ENCODE measurements at places on chromosomes 13 and 19.

GRCh38 chr13:110289174-110289573 lies 17.8 kb downstream of the COL4A1 start:
- no peak for DNase-seq

DNA sequence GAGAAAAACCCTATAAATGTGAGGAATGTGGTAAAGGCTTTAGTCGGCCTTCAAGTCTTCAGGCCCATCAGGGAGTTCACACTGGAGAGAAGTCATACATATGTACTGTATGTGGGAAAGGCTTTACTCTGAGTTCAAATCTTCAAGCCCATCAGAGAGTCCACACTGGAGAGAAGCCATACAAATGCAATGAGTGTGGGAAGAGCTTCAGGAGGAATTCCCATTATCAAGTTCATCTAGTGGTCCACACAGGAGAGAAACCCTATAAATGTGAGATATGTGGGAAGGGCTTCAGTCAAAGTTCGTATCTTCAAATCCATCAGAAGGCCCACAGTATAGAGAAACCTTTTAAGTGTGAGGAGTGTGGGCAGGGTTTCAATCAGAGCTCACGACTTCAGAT lies 11.7 kb downstream of the ZNF226 start:
- no peak for DNase-seq

GRCh38 chr13:64697226-64697625 lies 2532.9 kb downstream of the PCDH9 start:
- DNase-seq: no peak

DNA sequence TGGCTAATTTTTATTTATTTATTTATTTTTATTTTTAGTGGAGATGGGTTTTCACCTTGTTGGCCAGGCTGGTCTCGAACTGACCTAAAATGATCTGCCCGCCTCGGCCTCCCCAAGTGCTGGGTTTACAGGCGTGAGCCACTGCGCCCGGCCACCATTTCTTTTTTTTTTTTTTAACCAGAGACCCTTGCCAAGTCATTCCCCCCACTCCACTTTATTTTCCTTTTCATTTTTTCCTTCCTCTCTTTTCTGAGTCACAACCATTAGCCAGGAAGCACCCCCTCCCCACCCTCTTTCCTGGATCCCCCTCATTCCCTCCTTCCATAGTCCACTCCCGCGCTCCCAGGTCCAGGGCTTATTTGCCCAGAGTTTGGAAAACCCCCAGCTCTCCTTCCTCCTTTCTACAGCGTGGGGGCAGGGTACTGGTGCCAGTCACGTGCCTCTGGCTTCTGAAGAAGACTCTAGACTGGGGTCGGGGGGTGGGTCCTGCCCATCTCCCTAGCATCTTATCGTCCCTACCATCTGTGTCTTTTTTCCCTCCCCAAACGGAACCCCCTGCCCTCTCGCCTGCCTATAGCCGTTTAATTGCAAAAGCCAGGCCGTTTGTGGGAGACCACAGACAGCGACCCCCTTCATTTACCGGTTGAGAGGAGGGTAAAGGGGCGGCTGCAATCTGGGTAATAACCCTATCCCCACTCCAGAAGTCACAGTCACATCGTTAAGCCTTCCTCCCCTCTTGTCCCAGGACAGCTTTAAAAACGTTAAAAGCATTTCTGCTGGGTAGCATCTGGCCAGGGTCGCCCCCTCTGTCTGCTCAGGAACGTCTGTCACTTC lies 1.1 kb upstream of the CALR start:
- DNase-seq: no peak

- no peak for DNase-seq
Observed at GRCh38 chr13:25775986-25776385, 275.8 kb downstream of the SHISA2 start.

GRCh38 chr13:22108283-22108942 lies 437.5 kb downstream of the FGF9 start:
- DNase-seq: no peak

GRCh38 chr13:52848455-52849195 lies at the start of gene PCDH8:
TSS of gene PCDH8 (minus strand) at chr13:52848640. CDS start at chr13:52848436, 204 bp downstream.
- no peak for DNase-seq

DNA sequence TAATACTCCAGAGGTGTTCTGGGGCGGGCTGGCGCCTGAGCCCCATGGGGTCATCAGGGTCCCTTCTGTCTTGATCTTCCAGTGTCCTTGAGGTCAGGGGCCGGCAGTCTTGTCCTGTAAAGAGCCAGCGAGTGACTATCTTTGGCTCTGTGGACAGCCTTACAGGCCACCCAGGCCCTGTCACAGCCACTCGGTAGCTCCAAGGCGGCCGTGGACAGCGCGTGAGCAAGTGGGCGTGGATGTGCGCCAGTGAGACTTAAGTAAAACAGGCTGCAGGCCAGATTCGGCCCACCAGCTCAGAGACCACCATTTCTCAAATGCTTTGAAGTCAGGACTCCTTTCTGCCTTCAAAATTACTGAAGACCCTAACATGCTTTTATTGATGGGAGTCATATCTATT lies 3.7 kb downstream of the ZNF444 start:
- no peak for DNase-seq

DNA sequence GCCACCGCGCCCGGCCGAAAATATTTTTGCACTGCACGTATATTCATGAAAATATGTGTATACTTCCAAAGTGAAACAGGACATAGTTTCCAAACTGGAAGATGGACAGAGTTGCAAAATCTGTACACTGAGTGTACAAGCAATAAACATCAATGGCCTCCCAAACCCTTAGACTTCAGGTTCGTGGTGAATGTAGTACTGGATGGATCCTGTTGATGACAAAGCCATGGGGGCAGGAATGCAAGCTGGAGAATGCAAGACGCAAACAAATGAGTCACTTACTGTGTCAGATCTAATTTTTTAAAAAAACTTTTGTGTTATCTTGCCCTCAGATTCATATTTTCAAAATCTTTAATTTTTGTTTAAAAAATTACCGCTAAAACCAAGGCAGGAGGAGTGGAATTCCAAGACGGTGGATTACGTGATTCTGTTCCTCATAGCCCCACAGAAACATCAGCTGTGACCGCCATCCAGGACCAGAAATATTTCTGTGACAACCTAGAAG lies 12.7 kb upstream of the LILRA2 start:
- no peak for DNase-seq

- DNase-seq: no peak
Observed at GRCh38 chr13:55439450-55439849, 1701.3 kb upstream of the PRR20A start.

GRCh38 chr13:43239275-43239840 lies 216.0 kb downstream of the DNAJC15 start:
- DNase-seq: no peak

GRCh38 chr13:100388923-100389322 lies 199.7 kb downstream of the GGACT start:
- no peak for DNase-seq

GRCh38 chr13:23754997-23755396 lies 134.2 kb downstream of the MIPEP start:
- DNase-seq: no peak

DNA sequence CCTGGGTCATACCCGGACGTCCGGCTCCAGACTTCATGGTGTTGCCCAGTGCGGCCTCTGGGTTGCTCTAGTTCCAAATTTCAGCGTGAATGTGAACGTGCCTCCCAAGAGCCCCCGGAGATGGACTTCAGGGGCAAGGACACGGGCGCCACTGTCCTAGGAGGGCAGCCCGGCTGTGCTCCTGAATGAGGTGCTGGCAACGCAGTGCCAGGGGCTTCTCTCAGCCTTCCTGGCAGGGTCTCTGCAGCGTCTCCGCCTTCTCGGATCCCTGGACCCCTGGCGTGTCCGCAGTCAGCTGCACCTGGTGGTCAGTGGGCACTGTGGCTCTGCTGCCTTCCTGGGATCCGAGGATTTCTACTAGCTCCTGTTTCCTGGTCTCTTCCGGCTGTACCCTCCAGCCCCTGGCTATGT lies 101.7 kb upstream of the MCF2L start:
- no peak for DNase-seq

DNA sequence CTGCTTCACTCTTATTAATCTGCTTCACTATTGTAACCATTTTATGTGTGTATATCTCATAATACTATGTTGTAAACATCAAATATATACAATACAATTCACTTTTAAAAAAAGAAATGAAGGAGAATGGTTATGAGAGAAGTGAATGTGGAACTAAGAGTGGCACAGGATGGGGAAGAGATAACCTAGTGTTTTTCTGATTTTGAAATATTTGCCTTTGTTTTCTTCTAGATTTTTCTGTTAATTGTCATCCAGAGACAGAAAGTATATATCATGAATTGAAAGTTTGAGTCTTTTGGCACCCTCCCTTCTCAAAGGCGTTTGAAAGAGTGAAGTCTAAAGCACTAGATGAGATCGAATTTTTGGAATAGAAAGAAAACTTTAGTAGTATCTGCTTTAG lies 2.8 kb downstream of the DNAJC3 start:
- no peak for DNase-seq

DNA sequence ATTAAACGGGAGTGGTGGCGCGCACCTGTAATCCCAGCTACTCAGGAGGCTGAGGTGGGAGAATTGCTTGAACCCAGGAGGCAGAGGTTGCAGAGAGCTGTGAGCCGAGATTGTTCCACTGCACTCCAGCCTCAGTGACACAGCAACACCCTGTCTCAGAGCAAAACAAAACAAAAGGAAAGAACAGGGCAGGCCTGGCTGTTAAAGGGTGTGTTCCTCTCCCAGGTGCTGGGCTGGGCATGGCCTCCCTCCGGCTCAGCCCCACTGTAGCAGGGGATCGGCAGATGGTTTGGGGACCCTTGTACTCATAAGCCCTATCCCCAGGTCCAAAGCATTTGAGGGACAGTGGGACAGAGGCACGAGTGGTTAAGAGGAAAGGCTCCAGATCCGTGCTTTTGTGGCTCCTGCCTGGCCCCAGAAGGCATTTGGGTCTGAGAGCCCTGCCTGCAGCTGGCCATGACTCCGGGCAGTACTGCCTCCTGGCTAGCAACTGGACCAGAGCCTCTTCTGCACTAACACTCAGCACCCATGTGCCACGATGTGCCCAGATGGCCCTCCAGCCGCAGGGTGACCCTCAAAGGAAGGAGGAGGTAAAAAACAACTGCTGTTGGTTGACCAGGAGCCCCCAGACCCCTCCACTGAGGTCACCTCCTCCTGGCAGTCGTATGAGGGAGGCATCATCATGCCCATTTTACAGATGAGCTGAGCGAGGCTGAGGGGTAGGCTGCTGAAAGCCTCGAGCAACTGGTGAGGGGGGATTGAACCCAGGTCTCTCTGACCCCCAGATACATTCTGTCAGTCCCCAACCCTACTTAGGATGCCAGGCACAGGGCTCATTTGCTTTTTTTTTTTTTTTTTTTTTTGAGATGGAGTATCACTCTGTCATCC lies 10.0 kb downstream of the RFX1 start:
- DNase-seq: no peak

DNA sequence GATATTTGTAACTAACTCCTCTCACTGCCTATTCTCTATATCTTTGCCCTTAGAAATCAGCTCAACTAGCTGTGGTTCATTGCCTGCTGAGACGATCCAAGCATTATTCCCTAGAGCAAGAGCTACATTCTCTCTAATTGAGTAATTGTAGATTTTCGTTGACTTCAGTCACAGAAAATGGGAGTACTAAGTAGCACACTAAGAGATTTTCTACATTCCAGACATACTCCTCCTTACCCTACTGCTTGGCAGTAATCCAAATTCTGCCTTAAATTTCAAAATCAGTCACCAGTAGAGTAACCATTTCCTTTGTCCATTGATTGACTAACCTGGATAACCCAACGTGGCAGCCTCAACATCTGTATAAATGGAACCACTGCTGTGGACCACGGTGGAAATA lies 1786.8 kb downstream of the SLITRK5 start:
- DNase-seq: no peak

- no peak for DNase-seq
Observed at GRCh38 chr13:79917628-79918027, 423.3 kb downstream of the SPRY2 start.

GRCh38 chr13:106527445-106527801 lies 8.0 kb downstream of the EFNB2 start:
- no peak for DNase-seq

- DNase-seq: no peak
Observed at GRCh38 chr13:102836471-102836870, 9.4 kb upstream of the ERCC5 start.

DNA sequence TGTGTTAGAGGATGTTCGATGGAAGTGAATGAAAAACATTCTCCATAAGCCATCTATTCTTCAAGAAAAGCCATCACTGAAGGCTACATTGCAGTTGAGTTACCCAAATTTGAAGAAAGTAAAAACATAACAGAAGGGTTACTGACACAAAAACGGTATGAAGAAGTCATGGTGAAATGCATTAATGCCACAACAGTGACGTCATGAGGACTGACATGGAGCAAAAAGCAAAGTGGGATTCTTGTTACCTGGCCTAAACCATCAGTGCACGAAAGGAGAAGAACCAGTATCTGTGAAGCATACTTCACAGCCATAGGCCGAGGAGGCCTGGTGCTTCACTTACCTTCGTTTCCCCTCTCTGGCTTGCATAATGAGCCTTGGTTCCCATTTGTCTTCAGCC lies 58.7 kb downstream of the LRRC63 start:
- no peak for DNase-seq
